ENCODE measurements at places on chromosomes 4 and X.

DNA sequence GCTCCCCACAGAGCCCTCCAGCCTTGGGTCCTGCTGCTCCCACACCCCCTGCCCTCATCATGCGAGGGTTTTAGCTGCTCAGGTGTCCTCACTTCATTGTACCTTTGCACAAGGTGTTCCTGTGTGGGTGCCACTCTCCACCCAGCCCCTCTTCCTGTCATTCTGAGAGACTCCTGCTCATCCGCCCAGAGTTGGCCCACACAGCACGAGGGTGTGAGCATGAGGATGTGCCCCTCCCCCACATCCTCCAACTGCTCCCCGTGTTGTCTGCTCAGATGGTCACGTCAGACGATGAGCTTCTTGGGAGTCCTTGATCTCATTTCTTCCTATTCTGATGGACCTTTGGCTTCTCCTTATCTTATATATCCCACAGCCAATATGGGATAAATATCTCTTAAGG, 53.2 kb downstream of the HTT-AS start:
- DNase-seq, result peak; percentile 28

GRCh38 chrX:110407910-110408545, 49.4 kb downstream of the RTL9 start:
- DNase-seq, result peak; percentile 71

- no peak for DNase-seq
Measured at GRCh38 chrX:148647651-148648050, 147.2 kb downstream of the AFF2 start.

DNA sequence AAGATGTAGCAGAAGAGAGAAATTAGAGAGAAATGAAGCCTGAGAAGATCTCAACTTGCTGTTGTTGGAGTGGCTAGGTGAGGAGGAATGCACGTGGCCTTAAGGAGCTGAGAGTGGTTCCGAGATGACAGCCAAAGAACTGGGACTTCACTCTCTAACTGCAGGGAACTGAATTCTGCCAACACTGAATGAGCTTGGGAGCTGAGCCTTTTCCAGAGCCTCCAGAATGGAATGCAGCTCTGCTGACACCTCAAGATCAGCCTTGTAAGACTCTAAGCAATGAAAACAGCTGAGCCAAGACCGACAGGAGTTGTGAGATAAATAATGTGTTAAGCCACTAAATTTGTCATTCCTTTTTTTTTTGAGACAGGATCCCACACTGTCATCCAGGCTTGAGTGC, 73.0 kb downstream of the TLL1 start:
- DNase-seq, result no peak

DNA sequence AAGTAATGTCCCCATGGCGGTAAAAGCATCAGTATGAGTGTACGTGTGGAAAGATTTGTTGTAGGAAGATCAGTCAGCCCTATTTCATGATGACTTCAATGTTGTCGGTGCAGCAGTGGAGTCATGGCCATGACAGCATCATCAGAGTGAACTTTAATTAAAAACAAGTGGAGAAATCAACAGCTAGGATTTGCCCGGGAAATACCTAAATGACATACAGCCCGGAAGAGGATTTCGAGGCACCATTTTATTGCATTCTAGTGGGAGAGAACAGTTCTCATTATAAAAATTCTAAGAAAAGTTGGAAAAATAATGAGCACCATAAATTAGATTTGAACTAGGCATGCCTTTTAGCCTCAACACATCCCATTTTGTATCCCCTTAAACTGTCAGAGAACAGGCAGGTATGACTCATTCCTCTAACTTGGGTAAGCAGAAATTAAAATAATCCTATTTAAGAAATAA, 170.1 kb downstream of the SHROOM3 start:
- no peak for DNase-seq

GRCh38 chr4:168152837-168153500, 60.6 kb downstream of the ANXA10 start:
- no peak for DNase-seq

- DNase-seq, result no peak
Measured at GRCh38 chrX:75365243-75365975, 91.5 kb downstream of the UPRT start.

GRCh38 chr4:185730387-185730786, 81.6 kb downstream of the SORBS2 start:
- DNase-seq, result peak; percentile 16

DNA sequence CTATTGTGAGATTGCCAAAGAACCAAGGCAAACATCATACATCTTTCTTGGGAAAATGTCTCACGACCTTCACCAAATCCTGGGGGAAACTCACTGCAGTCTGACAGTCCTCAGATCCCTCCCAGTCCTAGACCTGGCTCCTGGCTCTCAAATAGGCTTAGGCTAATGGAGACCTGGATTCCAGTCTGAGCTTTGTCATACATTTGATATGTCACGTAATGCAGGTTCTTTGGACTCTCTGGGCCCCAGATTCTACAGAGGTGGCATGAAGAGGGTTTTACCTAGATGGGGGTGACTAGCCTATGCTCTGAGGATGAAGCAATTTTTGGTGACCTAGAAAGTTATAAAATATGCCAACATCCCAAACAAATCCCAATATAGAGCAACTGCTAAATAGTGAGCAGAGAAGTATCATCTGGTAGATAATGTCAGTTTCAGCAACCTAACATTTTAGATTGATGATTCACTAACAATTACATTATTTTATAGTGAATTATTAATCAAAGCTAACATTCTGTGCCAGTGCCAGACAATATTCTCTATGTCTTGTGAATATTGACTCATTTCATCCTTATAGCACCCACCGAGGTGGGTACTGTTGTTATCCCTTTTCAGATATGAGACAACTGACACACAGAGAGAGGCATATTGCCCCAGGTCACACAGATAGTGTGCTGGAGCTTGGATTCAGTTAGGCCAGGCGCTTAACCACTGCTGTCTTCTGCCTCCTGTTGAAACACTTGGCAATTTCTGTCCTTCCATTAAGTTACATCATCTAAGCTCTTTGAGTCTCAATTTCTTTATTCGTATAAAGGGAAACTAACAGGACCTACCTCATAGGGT, 195.4 kb upstream of the MAMLD1 start:
- DNase-seq, result no peak

DNA sequence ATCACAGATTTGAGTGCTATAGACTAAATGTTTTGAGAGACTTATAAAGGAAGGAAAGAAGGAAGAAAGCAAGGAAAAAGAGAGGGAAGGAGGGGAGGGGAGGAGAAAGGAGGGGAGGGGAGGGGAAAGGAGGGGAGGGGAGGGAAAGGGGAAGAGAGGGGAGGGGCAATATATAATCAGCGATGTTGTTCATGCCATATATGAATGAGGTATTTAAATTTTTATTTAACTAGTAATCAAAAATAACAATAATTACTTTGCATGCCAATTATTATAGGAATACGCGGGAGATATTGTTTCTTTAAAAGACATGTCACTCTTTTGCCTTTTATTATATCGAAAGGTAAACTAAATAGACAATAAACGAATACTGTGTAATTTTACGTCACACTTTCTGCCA, 1029.7 kb downstream of the FAT4 start:
- no peak for DNase-seq

- DNase-seq, result peak; percentile 6
Measured at GRCh38 chr4:166594326-166594946, 639.9 kb downstream of the SPOCK3 start.

DNA sequence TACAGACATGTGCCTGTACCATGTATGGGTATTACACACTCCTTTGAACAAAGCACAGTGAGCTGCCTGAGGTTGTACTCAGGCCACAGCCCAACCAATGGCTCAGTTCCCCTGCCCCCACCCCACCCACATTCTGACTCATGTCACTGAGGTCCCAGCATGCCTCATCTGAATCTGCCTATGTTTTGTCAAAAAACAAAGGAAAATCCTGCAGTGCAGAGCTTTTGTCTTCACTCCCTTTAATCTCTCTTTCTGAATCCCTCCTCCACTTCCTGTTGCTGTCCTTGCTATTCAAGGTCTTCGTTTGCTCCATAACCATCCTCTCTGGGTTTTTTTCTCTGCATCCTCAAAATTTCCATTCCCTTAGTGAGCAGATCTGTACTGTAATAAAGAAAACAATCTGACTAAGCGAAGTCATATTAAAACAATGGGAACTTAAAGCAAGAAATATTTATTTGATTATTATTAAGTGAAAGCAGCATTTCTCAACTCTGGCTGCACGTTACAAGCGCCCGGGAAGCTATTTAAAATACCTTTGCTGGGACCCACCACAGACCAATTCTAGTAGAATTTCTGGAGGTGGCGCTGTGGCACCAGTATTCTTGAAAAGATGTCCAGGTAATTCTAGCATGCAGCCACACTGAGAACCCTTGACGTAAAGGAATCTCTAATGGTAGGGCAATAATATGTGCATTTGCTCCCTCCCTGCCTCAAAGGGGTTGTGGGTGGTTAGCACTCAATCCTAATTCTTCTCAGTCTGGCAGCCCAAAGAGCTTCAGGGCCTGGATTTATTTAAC, 8.7 kb downstream of the GUCY2F start:
- DNase-seq, result peak; percentile 22

DNA sequence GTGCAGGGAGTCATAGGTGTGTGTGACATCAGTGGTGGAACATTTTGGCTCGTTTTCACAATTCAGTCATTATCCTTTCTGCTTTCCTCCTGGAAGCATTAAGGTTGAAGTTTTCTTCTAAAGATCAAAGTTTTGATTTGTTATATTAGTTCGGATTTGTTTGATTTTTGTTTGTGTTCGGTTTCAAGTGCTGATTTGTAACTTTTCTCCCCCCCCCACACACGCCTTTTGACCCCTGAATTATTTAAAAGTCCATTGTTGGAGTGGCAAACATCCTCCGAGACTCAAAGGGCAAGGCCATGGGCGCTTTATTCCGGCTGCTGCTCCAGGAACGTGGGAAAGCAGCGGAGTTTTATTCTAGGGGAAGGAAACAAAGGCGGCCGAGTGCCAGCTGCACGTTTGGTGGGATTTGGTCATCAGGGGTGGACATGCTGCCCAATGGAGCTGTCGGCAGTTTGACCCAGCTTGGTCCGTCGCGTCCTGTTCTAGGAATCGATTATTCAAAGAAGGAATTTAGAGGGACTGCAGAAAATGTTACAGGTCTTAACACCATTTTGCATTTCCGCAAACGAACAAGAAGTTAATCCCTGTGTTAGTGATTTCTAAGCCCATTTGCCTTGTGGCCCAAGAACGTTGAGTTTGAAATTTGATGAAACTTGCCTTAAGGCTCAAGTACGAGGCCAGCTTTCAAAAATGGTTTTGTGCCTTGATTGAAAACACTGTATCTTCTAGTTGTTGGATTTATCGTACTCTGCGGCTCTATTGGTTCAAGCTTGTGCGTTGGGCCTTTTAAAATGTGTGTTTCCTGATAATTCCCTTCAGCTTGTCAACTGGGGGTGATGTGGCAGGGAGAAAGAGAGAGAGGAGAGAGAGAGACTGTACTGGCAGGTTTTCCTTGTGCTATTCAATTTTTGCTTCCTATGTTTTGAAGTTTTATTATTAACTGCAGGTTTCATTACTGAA, 565 bp upstream of the ZNF41 start:
- DNase-seq, result no peak

Data from activated CD4-positive, alpha-beta T cell treated with anti-CD3 and anti-CD28 coated beads, Interleukin-10, Interleukin-2, amounts not matched to agents 100 ng/mL and 50 ng/mL, durations not matched to agents 16 hours and 8 hours (primary cell).